Muscle of leg (tissue), 16 donors: ENCODE measurements at places on chromosomes 5 and 9. TPM values are rescaled to one million over a fixed set of nuclear protein-coding genes. Genes with fewer than 3 reads are reported as not detected.
A peak's percentile ranks its signal among the peaks of the same experiment; 100 is the strongest.

GRCh38 chr5:107670087-107670931 lies 428 bp downstream of the EFNA5 start:
- peak; percentile 48 for DNase-seq

DNA sequence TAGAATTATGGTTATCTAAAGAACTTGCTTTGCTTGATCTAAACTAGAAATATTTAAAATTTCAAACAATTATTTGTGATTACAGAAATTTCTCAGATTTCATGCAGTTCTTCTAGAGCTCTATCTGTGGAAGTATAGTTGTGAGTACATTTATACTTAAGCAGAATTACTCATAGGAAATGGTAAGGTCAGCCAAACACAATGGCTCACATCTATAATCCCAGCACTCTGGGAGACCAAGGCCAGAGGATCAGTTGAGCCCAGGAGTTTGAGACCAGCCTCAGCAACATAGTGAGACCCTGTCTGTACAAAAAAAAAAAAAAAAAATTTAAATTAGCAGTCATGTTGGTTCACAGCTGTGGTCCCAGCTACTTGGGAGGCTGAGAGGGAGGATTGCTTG lies 71.0 kb downstream of the INVS start:
- no peak for DNase-seq

GRCh38 chr9:78127279-78128225 lies 95.9 kb upstream of the GNAQ start:
- no peak for DNase-seq

DNA sequence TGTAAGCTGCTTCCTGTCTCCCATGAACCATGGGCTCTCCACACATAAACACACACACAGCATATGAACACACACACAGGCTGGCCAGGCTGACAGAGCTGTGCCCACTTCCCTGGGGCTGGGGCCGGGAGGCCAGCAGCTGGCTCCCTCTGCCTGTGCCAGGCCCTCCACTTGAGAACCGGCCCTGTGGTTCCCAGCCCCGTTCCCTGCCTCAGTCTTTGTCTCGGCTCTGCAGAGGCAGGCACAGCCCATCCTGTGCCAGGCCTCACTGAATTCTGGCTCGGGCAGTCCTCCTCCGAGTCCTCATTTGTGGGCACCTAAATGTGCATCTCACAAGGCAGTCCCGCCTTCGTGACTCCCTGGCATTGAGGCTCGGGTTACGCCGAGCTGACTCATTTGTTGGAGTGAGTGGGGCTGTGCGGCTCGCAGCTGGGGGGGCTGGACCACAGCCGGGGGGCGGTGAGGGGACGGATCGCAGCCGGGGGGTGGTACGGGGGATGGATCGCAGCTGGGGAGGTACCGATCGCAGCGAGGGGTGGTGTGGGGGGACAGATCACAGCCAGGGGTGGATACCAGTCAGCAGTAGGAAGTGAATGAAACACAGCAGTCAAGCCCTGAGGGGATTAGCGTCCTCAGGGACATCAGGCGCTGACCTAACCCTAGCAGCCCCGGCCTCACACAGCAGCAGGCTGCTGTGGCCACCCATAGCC lies 72.3 kb downstream of the PSMB7 start:
- peak; percentile 90 for DNase-seq

The OCLN gene
- polyA plus RNA-seq: 1.2 TPM

The PLPP7 gene
- polyA plus RNA-seq: 39.1 TPM
